ENCODE measurements at places on chromosomes 4 and X.

- DNase-seq, result no peak
These were observed 15.5 kb upstream of the GPM6A start for GRCh38 chr4:175827516-175827915.

DNA sequence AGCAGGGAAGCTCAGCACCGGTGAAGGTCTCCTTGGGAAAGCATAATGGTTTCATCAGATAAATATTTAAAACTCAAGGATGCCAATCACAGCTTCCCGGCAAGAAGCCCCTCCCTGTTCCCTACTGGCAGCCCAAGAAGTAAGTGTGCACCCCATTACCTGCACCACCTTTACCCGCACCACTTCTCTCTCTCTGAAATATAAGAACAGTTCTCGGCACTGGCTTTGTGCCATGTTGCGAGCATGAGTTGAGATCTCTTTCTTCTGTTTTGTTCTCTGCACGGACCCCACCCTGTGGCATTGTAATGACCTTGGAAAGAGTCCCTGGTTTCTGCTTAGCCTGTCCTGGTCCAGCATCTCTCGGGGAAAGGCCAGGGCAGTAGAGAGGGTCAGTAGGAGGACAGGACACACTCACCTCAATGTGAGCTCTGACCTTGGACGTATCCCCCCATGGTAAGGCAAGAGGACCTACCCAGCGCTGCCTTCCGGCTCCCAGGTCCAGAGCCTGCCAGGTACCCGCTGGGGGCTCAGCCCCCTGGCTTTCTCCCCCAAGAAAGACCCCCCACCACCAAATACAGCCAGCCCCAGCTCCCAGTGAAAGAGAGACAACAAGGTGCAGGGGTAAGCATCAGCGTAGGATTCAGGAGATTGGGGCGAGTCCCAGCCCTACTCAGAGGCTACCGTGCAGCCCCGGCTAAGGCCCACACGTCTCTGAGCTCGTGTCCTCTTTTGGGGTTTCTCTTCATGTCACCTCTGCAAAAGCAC lies 80.7 kb downstream of the PSAPL1 start:
- no peak for DNase-seq

- DNase-seq, result no peak
These were observed 113.9 kb downstream of the RTL3 start for GRCh38 chrX:78545233-78545632.

- DNase-seq, result no peak
These were observed at the start of gene FAM133A for GRCh38 chrX:93673869-93674271. Gene FAM133A (plus strand): TSS chrX:93674206. CDS start chrX:93709420, 35,214 bp downstream.

DNA sequence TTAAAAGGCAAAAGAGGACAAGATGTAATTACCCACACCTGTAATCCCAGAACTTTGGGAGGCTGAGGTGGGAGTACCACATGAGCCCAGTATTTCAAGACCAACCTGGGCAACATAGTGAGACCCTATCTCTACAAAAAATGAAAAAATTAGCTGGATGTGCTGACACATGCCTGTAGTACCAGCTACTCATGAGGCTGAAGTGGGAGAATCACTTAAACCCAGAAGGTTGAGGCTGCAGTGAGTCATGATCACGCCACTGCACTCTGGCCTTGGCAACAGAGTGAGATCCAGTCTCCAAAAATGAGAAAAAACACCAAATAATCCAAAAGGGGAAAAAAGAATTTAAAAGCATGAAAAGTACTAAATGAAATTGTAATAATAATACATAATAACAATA lies 30.8 kb downstream of the NR0B1 start:
- DNase-seq, result peak; percentile 51

Data from suppressor macrophage (primary cell).